ENCODE measurements at places on chromosomes 5 and 9.

- DNase-seq, result no peak
Observed at GRCh38 chr5:156686380-156686779, 163.7 kb upstream of the PPP1R2B start.

- no peak for DNase-seq
Observed at GRCh38 chr5:171207256-171207847, 101.7 kb upstream of the TLX3 start.

- peak; percentile 69 for DNase-seq
Observed at GRCh38 chr5:116137544-116138378, 52.9 kb downstream of the COMMD10 start.

DNA sequence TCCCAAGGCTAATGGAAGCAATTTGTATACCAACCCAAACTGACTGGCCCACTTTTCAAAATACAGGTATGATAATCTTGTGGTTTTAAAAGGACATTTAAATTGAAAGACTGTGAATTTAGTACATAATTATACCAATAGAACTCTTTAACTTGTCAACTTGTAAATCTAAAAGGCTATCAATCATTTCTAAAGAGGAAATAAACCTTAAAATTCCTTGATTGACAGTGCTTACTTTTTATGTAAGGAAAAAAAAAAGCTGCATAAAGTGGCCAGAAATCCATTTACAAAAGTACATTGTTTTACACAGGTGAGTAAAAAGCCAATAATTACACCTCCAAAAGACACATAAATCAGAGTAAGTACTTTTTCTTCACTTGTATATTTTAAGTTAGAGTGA lies 367.4 kb downstream of the EBF1 start:
- DNase-seq, result no peak

DNA sequence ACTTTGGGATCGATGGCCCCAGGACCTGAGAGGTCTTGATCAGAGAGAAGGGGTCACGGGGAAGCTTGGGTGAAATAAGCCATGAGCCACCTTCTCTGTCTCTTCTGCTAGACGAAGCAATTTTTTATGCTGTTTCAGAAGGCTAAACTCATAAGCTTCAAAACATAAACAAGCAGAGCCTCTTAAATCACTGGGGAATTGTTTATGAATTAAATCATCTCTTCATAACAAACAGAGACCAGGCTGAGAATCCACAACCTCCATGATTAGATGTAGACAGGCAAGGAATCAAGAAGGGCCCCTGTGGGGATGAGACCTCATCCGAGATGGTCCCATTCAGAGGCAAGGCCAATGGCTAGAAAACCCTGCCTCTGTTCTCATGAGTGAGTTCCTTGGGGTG lies 21.7 kb upstream of the TCOF1 start:
- no peak for DNase-seq

DNA sequence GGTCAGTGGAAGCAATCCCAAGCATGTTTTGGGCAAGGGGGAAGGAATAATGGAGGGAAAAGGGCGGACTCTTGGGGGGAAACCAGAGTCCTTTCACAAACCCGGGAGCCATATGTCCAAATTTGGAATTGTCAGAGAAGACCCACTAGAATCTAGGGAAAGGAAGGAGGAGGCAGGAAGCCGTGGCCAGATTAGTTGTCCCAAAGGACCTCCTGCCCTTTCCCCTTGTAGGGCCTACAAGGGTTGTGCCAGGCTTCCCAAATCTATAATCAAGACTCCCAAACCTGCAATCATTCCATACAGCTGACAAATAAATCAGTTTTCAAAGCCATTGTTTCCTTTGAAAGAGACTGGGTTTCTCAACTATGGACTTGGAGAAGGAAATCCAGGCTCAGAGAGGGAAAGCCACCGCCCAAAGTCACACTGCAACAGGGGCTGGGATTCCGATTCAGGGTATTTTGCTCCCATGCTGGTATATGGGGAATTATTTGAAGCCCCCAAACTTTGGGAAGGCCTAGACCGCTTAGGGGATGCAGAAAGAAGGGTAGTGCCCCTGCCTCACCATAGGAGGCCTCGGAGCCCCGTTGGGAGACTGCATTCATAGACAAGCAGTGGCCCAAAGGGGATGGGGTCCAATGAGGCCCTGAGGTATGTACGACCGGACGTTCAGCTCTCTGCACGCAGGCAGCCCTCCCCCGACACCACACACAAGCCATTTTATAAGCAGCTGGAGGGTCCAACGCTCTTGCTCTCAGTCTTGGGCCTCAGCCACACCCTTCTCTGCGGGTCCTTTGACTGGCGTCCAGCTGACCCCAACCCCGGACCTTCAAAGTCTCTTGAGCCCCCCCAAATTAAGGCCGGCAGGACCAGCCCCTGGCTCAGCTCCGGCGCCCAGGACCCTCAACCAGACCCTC lies 815 bp downstream of the ANXA6 start:
- no peak for DNase-seq

Measured in LNCaP clone FGC (cell line).